NCI-H1694 (cell line): ENCODE measurements at places on chromosomes 4 and X.
A peak's percentile ranks its signal among the peaks of the same experiment; 100 is the strongest.

- no peak for DNase-seq
Measured at GRCh38 chr4:76955182-76955581, 5.6 kb downstream of the SEPTIN11 start.

GRCh38 chr4:129748991-129749390, 653.0 kb downstream of the C4orf33 start:
- no peak for DNase-seq

- no peak for DNase-seq
Measured at GRCh38 chr4:36242629-36243354, 1.5 kb downstream of the ARAP2 start.

GRCh38 chr4:52825460-52826090, 36.5 kb upstream of the RASL11B start:
- no peak for DNase-seq

DNA sequence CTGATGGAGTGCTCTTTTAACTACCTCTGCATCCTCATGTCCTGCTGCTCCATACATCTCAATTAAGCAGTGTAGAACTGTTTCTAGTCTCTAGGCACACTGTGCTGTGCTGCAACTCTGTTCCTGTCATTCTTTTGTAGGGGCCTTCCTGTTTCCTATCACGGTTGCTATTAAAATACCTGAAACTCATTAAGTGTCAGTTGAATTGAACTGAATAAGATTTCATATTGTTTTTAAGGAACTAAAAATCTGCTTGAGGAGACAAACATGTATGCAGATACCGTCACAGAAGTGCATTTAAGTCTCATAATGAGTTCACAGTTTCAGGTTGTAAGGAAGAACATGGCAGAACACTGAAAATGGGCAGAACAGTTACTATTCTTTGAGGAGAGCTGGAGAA, 170.1 kb downstream of the LARP7 start:
- no peak for DNase-seq

GRCh38 chr4:76579596-76580375, 144.8 kb downstream of the SHROOM3 start:
- DNase-seq: no peak

- no peak for DNase-seq
Measured at GRCh38 chr4:8370835-8371595, 69.5 kb downstream of the ACOX3 start.

DNA sequence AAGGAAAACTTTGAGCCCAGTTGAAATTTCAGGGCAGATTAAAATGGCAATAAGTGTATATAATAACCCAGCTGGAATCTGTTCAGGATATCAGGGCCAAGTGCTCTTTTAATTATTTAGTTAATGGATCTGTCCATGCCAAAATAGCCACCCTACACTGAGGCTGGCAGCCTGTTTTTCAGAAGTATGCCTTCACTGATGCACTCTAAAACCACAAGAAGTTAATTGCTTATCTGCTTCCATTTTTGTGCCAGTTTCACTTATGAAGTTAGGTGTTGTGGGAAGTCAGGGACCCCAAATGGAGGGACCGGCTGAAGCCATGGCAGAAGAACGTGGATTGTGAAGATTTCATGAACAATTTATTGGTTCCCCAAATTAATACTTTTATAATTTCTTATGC, 960.3 kb downstream of the C4orf33 start:
- no peak for DNase-seq

DNA sequence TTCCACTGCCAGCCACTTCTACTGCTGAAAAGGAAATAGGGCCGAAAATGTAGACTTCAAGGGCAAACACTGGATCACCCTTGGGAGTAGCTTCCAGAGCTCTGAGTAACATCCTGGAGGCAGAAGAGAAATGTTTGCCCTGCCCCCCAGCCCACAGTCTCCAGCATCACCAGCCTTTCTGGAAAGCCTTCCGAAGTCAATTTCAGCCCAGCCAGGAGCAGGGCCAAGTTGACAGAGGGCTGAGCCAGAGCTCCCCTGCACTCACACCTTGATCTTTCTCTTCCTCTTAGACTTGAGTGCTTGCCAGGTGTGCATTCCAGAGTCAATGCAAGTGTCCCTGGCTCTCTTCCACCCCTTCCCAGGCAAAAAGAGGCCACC, 35.2 kb downstream of the SLC25A5 start:
- DNase-seq: no peak

DNA sequence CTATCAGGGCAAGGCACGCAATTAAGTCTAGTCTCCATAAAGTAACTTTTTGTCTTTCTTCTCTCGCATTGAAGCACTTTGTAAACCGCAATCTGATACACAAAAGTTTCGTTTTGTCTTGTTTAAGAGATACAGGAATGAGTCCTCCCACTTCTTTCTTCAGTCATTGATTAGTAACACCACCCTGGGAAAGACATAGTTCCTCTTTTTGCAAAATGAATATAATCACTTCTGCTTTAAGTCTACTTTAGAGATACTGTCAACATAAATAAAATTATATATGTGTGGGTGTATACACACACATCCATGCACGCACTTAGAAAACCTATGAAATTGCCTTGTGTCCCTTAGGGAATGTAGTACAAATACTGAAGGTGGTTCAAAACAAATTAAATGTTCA, 11.7 kb downstream of the COQ2 start:
- DNase-seq: no peak

DNA sequence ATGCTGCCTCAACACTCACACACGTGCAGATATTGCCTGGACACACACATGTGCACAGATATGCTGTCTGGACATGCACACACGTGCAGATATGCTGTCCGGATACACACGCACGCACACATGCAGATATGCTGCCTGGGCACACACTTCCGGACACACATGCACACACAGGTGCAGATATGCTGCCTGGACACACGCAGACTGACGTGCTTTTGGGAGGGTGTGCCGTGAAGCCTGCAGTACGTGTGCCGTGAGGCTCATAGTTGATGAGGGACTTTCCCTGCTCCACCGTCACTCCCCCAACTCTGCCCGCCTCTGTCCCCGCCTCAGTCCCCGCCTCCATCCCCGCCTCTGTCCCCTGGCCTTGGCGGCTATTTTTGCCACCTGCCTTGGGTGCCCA, 14.7 kb downstream of the FGFRL1 start:
- DNase-seq: no peak

DNA sequence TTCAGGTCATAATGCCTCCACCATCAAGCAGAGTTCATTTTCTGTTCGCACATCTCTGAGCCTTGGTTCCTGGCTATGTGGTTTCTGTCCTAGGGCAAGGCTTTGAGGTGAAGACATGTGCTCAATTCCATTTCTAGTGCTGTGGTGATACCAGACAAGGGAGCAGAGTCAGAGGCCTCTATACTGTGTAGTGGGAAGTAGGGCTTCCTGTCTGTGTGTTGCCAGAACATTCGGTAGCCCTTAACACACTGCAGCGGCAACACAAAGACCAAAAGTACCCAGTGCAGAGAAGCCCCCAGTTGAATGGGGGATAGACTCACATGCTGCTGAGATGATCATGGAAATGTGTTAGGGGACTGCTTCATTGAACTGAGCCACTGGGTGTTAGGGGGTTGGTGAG, 56.4 kb downstream of the STARD8 start:
- DNase-seq: no peak

DNA sequence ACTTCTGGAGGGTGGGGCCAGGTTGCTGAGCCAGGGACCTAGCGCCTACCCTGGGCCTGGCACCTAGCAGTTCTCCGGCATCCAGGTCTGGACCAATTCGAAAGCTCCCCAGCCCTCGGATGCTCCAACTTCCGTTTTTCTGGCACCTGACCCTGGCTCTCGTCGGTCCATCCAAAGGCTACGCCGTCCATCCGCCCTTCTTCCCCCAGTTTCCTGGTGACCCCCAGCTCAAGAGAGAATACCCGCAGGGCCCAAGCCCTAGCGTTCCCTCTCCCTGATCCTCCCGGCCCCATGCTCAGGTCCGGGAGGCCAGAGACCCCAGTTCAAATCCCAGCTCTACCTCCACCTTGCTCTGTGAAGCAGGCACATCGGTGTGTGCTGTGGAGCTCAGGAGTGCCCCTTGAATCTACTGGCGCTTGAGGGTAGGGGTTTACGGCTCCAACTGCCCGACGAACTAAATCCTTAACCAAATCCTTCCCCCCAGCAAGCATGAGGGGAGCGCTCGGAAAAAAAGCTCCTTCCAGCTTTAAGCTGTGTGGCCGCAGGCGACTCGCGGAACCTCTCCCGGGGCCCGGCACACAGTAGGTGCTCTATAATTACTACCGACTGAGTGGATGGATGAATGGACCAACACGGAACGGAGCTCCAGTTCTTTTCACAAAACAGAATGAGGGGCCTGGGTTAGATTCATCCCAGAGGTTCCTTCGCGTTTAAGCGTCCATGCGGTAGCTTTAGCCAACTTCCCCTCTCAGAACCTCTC, 1.1 kb downstream of the CRMP1 start:
- DNase-seq: no peak

GRCh38 chrX:19563327-19563726, 48.0 kb upstream of the MAP3K15 start:
- no peak for DNase-seq

- no peak for DNase-seq
Measured at GRCh38 chrX:125826774-125827451, 339.2 kb downstream of the DCAF12L2 start.

GRCh38 chrX:10537308-10537707, 83.1 kb downstream of the MID1 start:
- DNase-seq: no peak

- peak; percentile 78 for DNase-seq
Measured at GRCh38 chrX:154373340-154374306, 811 bp downstream of the FLNA start.

- DNase-seq: no peak
Measured at GRCh38 chrX:129755779-129756650, 17.2 kb downstream of the XPNPEP2 start.

GRCh38 chr4:7950301-7951092, 10.8 kb upstream of the AFAP1 start:
- no peak for DNase-seq

GRCh38 chr4:95510877-95511276, 37.9 kb downstream of the UNC5C start:
- no peak for DNase-seq

- DNase-seq: no peak
Measured at GRCh38 chr4:21848021-21848420, 100.6 kb downstream of the KCNIP4 start.

- no peak for DNase-seq
Measured at GRCh38 chr4:147488556-147488955, 7.7 kb downstream of the EDNRA start.

- no peak for DNase-seq
Measured at GRCh38 chr4:78642934-78643333, 91.4 kb downstream of the ANXA3 start.

DNA sequence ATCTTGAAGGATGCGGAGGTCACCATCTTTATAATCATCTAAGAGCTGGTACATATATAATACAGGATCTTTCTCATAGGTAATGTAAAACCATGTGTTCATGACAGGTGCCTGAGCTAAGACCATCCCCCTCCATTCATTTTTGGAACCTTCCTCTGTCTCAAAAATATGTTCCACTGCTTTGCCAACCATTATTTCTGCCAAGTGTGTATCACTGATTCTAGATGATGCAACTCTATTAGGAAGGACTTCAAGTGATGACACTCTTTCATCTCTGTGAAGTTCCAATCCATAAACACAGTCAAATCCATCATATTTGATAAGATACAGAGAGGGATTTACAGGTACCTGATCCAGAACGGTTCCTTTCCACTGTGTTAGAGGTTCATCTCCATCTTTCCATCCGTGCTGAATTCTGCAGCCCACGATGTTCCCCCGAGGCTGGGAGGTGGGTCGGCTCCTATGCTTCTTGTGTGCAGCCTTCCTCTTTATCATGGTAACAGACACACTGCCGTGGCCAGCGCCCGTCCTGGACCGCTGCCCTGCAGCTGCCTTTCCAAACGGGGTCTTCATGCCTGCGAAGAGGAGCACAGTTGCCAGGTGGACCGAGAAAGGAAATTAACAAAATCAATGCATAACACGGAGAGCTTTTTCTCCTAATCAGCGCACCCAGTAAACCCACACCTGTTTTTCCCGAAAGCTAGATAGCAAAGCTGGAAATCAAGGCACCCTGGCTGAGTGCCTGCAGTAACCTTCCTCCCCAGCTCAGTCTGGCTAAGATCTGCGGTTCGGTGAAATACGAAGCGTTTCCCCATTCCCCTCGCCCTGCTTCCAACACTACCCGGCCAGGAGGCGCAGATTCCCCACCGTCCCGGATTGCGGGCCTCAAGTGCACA, 718 bp downstream of the SPIN3 start:
- DNase-seq: no peak

GRCh38 chrX:77564823-77565222, 117.6 kb downstream of the FGF16 start:
- DNase-seq: no peak

DNA sequence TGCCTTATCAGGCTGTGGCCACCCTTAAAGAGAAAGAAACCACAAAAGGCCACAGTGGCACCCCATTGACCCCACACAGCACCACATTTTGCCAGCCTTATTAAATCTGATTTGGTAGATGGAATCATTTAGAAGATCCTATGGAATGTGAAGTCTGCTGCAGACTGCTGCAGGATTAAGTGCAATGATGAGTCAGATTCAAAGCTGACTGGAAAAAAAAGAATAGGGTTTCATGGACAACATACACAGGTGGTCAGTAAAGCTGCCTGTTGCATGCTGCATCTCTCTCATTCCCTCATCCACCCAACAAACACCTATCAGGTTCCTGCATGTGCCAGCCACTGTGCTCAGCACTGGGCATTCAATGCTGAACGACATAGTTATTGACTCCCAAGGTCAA, 56.6 kb downstream of the CHST7 start:
- DNase-seq: no peak

DNA sequence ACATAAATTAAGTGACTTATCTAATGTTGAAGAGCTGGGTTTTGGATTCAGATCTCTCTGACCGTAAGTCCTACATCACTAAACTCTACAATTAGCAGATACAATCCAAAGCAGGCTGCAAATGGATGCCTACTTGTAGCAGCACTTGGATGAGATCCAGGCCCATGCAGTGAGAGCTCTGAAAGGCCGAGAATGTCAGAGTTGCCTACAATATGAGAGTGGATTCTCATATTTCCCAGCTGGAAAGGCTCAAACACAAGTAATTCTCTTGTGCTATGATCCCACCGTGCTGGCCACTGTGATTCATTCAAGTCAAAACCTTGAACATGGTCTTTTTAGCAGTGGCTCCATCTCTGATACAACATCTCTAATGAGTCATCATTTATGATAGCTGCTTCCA, 125.4 kb upstream of the CHRDL1 start:
- no peak for DNase-seq

- DNase-seq: no peak
Measured at GRCh38 chr4:52098618-52099017, 47.5 kb downstream of the SPATA18 start.

- no peak for DNase-seq
Measured at GRCh38 chr4:143381189-143382118, 44.8 kb downstream of the GAB1 start.

- DNase-seq: no peak
Measured at GRCh38 chr4:100288161-100288560, 97.9 kb upstream of the DDIT4L start.

DNA sequence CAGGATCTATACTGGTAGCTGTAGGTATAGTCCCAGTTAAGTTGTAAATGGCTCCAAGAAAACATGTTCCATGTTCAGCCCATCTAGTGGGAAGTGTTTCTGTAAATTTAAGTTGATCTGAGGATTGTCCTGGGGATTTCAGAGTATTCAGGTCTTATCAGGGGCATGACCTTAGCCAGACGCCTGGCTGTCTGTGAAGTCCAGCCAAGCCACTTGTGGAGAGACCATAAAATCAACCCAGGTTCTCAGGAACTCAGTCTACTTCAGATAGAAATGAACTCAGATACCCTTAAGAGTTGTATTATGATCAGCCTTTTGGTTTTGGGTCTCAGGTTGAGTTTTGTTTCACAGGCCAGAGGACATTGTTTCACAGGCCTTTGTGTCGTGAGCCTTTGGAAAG, 95.9 kb downstream of the EGF start:
- DNase-seq: no peak

GRCh38 chr4:176533159-176533558, 213.4 kb downstream of the SPCS3 start:
- DNase-seq: no peak
